ENCODE measurements at places on chromosomes 11 and 22.

GRCh38 chr11:36449561-36450096, 60.4 kb downstream of the TRAF6 start:
- DNase-seq: no peak

GRCh38 chr11:132691848-132692550, 840.3 kb downstream of the OPCML start:
- no peak for DNase-seq

DNA sequence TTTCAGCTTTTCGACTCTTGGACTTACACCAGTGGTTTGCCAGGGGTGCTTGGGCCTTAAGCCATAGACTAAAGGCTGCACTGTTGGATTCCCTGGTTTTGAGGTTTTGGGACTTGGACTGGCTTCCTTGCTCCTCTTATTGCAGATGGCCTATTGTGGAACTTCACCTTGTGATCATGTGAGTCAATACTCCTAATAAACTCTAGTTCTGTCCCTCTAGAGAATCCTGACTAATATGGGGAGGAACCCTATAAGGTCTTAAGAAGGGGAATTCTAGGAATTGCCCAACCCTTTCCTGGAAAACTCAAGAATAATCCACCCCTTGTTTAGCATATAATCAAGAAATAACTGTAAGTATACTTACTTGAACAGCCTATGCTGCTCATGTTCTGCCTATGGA, 491.8 kb downstream of the TMEM135 start:
- no peak for DNase-seq

DNA sequence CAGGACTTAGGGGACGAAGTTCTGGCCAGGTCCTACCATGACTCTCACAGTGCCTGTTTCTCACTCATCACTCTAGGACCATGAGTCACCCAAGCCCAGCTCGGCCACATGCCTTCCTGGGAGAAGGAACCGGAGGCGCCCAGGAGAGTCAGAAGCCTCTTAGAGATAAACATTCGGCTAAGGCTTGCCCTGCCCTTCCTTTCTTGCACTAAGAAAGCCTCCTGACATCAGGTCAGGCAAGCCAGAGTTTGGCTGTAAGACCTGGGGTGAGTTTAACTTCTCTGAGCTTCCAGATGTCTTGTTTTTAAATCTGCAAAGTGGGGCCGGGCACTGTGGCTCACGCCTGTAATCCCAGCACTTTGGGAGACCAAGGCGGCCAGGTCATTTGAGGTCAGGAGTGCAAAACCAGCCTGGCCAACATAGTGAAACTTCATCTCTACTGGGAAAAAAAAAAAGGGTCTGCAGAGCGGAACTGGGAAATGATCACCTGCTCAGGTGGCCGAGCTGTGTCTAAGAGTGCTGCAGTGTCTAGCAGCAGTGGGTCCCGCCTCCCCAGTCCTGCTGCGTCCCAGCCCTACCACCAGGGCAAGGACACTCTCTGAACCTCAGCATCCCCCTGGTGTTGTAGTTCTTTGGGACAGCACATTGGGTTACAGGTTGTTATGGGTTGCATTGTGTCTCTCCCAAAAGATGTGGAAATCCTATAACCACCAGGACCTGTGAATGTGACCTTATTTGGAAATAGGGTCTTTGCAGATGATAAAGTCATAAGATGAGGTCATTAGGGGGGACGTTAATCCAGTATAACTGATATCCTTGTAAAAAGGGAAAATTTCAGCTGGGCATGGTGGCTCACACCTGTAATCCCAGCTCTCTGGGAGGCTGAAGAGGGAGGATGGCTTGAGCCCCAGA, 1.8 kb upstream of the CARS1 start:
- peak; percentile 95 for DNase-seq

DNA sequence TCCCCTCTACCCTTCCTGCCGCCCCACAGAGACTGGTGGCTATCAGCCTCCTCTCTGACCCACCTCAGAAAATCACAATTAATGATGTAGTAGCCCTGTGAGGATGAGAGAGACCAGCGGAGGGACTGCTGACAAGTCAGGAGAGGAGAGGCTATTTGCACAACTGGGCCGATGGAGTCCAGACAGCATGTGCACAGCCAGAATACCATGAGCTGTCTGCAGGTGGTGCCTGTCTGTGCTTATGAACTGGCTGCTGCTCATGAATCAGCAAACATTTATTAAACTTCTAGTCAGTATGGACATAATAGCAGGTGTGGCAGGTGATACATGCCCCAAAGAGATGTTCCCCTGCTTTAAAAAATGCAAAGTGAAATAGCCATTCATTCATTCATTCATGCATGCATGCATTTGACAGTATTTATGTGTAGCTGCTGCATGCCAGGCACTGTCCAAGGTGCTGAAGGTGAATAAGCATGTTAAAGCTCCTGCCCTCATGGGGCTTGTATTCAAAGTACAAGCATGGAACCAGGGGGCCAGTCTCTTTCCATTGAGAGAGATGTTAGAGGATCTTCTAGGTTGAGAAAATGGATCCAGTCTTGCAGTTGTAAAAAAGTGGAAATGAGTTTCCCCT, 141.3 kb downstream of the GRIK4 start:
- DNase-seq: peak; percentile 7

DNA sequence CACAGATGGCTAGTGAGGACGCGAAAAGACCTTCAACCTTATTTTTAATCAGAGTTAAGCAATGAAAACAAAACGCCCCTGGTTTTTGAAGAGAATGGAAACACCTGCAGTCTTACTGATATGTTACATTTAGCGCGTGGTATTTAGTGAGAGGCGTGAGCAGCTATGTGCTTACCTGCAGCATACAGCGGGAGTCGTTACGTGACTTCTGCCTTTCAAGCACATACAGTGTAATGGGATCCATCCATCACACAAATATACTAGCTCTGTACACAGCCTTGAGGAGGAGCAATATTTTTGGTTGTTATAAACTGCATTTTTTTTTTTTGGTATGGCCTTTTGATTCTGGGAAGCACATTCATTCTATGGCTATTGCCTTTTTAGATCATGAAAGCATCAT, 5.5 kb downstream of the KRTAP5-2 start:
- no peak for DNase-seq
